ENCODE measurements at places on chromosomes 16 and 17. TPM values are rescaled to one million over a fixed set of nuclear protein-coding genes. Genes with fewer than 3 reads are reported as not detected.
A peak's percentile ranks its signal among the peaks of the same experiment; 100 is the strongest.

CCL17 gene
- total RNA-seq = 0.66 TPM

DNA sequence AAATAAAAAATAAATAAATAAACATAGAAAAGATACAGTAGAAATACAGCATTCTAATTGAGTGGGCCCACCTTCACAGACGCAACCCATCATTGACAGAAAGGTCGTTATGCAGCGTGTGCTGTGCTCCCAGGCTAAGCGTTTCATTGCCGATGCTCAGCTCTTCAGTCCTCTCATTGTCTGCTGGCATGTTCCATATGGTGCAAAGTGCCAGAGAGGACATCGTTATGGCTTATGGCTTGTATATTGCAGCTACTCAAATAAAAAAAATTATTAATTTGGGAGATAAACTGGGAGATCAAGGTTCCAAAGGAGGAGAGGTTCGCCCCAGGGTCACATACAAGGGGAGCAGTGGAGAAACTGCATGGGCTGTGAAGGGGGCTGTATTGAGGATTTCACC lies 11.3 kb upstream of the UBALD2 start:
- H3K27ac ChIP-seq = no peak overlapping the region
- peaks cover 51% of the 10 kb centered on the region for H3K4me1 ChIP-seq
- H3K4me3 ChIP-seq = no peak overlapping the region
- DNase-seq = no peak

GRCh38 chr17:40561294-40561870 lies 3.9 kb downstream of the CCR7 start:
- H3K27me3 ChIP-seq = no peaks in the 10 kb centered on the region
- no peak for DNase-seq
- peak overlapping the region; percentile 100 for H3K27ac ChIP-seq
- H3K36me3 ChIP-seq = peaks cover 85% of the 10 kb centered on the region

- H3K4me1 ChIP-seq = no peaks in the 10 kb centered on the region
- H3K36me3 ChIP-seq = no peaks in the 10 kb centered on the region
- H3K4me3 ChIP-seq = no peak overlapping the region
Observed at GRCh38 chr16:6057821-6058220, 960.2 kb upstream of the EEF2KMT start.

DNA sequence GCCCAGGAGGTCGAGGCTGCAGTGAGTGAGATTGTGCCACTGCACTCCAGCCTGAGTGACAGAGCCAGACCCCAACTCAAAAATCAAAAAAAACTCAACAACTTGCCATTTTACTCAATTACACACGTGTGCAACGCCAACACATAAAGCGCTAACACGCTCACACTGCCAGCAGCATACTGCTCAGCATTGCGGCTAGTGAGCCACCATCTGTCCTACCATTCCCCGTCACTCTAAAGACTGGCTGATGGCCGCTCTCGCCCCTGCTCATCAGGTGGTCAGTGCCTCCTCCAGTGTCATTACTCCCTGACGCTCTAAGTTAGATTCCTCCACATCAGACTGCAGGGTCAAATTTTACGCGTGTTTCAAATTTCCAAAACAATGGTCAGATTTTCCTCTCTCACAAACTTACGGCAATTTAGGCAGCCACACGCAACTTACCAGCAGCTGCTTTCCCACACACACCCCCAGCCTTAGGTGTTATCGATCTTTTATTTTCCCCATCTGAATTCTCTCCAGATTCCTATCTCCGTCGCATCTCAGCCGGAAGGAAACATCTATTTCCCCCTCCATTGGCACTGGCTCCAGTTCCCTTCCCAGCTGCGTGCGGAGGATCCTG lies 240.8 kb downstream of the C16orf95 start:
- H3K27me3 ChIP-seq = no peaks in the 10 kb centered on the region
- peaks cover 2% of the 10 kb centered on the region for H3K36me3 ChIP-seq
- DNase-seq = no peak
- no peaks in the 10 kb centered on the region for H3K4me1 ChIP-seq
- no peak overlapping the region for H3K4me3 ChIP-seq
